Hindlimb muscle (tissue), 1 donor: ENCODE measurements at places on chromosomes 6 and 20.

DNA sequence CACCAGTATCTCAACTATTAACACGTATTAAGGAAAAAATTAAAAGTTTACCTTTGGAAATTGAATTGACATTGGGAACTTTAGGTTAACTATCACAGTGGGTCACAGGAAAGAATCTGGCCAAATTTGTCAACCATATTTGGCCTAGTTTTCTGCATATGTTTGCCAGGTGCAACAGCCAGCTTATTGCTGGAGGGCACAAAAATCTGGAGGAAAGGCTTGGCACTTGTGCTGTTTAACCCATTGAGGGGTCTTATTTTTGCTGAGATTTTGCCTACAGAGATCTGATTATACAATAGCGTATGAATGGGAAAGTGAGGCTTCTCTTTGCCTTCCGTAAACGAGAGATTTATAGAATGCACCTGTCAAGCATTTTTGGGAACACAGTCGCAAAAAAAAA, 190.4 kb downstream of the PRL start:
- DNase-seq, result no peak

- no peak for DNase-seq
Observed at GRCh38 chr6:148769304-148769968, 22.6 kb downstream of the UST start.

DNA sequence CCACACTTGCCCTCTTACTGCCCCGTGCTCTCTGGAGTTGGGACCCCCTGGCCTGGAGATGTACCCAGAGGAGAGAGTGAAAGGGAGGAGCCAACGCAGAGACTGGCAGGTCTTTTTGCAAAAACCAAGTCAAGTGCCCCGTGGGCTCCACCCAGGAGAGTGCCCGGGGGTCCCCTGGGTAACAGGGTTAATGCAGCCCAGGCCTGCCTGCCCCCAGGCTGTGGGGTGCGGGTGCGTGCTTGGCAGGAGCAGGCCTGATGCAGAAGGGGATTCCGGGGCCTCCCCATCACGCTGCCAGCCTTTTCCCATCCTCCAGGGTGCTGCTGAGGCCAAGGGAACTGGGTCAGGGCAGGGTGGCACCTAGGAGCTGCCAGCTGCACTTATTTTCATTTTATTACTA, 184.4 kb downstream of the ERMARD start:
- no peak for DNase-seq

DNA sequence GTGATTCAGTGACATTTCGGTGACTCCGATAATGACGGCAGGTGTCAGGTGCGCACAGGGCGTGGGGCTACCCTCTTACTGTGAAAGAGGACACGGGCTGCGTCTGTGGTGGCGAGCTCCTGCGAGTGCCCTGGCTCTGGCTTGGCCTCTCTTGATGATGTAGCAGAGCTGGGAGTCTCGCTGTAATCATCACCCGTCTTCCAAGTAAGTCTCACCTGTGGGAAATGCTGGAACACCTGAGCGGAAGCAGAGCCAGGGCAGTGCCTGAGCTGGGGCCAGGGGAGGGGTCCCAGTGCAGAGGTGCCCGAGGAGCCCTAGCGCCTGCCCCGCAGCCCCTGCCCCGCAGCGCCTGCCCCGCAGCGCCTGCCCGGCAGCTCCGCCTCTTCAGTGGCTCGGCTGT, 4.8 kb downstream of the OSBPL2 start:
- no peak for DNase-seq

- peak; percentile 19 for DNase-seq
Observed at GRCh38 chr20:2402271-2402980, 21.7 kb downstream of the TGM6 start.

DNA sequence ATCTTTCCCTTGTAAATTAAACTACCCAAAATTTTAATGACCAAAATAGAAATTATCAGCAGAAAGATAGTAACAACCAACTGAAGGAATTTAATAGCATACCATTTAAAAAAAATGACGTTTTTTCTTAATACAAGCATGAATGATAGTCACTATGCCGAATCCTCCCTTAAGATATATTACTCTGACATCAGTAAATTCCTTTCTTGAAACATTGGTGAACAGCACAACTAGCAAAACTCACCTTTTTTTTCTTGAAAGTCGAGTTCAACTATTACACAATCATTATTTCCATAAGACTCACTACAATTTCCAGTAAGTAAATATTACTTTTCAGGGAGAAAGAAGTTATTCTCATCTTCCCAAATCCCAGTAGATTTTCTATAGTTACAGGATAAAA, 433.2 kb downstream of the GRIK2 start:
- DNase-seq, result no peak

DNA sequence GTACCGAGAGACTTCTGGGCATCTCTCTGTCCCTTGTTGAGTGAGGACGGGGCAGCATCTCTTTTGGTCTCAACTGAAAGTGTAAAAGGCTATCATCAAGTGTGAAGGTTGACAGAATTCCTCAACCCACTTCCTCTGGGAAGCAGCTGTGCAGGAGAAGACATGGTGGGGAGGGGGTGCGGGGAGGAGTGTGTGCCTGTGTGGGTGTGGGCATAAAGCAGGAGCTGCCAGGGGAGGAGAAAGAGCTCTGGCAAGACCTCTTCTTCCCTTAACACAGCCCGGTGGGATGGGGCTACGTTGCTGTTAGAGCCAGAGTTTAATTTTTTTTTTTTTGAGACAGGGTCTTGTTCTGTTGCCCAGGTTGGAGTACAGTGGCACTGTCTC, 31.8 kb downstream of the CPXM1 start:
- no peak for DNase-seq

DNA sequence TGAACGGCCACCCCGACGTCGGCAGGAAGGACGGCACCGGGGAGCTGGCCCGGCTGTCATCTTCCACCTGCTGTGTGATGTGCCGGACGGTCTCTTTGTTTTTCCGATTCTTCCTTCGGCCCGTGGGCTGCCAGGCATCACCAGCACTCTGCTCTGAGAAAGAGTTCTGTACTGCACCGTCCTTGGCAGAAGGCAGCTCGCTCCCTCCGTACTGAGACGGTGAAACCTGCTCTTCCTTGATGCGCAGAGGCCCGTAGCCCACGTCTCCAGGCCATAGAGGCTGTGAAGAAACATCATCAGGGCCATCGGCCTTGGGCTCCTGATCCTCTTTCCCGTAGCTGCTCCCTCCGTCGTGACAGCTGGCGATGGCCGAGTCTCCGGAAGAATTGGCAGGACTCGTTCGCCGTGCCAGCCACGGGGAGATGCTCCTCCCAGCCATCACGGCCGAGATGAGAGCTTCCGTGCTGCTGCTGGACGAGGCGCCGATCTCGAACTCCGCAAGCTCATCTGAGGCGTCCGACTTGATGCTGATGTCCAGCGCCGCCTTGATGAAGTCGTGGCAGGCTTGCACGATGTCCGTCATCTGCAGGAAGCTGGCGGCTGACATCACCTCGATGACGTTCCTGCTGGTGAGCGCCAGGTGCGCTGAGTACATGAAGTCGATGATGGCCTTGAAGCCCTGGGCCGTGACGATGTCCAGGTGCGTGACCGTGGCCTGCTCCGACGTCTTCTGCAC, 41.1 kb downstream of the ZBTB46 start:
- no peak for DNase-seq

- no peak for DNase-seq
Observed at GRCh38 chr20:41287327-41287726, 30.2 kb downstream of the ZHX3 start.

- no peak for DNase-seq
Observed at GRCh38 chr6:168664956-168665355, 224.0 kb downstream of the SMOC2 start.

GRCh38 chr6:88856566-88856965, 106.9 kb downstream of the RNGTT start:
- DNase-seq, result no peak

DNA sequence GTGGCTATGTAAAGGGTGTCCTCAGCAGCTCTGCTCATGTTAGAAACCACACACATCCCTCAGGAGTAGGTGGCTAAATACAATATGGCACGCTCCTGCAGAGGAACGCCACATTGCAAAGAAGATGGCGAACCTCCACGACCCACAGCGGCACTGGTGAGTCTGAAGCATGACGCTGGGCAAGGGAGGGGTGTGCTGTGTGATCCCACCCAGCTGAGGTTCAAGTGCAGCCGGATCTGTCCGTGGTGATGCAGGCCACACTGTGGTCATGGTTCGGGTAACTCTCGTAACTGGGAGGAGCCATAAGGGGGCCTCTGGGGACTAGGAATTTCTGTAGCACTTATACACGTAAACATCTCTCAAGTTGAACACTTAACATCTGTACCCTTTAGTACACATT, 23.4 kb upstream of the APMAP start:
- DNase-seq, result no peak

- DNase-seq, result no peak
Observed at GRCh38 chr6:142302421-142303175, 791 bp downstream of the ADGRG6 start.

- DNase-seq, result no peak
Observed at GRCh38 chr20:58685988-58686387, 6.6 kb upstream of the NPEPL1 start.

DNA sequence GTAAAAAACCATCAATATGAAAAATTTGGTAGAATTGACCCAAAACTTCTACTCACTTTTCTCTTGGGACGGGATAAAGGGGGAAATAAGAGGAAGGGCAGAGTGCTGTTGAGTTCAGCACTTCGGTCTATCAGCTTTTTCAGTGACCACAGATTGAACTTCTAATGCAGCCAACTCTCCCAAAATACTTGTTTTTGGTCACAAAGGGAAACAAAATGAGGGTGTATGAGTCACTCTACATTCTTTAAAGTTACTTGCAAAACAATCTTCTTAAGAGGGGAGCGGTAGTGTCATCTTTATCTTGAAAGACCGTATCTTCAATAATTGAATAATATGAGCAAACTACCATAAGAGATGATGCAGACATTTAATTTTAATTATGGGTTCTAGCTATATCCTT, 661.3 kb downstream of the CD109 start:
- DNase-seq, result no peak

GRCh38 chr6:36721369-36722140, 23.9 kb downstream of the RAB44 start:
- no peak for DNase-seq

GRCh38 chr20:34948030-34948429, 7.6 kb downstream of the GSS start:
- no peak for DNase-seq

- DNase-seq, result no peak
Observed at GRCh38 chr6:68575765-68576439, 59.2 kb upstream of the ADGRB3 start.

DNA sequence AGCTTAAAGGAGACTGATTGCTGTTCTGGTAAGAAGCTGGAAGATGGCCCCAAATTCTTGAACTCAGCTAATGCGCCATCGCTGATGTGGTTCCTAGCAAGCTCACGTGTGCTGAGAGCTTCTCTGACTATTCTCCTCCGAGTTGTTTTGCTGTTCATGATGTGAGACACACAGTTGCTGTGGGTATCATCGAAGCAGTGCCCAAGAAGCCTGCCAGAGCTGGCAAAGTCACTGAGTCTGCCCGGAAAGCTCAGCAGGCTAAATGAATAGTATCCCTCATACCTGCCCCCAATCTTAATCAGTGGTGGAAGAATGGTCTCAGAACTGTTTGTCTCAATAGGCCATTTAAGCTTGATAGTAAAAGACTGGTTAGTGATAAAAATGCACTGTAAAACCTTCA, 28.3 kb upstream of the BCLAF1 start:
- DNase-seq, result no peak

- peak; percentile 61 for DNase-seq
Observed at GRCh38 chr20:51417250-51418136, 125.0 kb downstream of the NFATC2 start.

DNA sequence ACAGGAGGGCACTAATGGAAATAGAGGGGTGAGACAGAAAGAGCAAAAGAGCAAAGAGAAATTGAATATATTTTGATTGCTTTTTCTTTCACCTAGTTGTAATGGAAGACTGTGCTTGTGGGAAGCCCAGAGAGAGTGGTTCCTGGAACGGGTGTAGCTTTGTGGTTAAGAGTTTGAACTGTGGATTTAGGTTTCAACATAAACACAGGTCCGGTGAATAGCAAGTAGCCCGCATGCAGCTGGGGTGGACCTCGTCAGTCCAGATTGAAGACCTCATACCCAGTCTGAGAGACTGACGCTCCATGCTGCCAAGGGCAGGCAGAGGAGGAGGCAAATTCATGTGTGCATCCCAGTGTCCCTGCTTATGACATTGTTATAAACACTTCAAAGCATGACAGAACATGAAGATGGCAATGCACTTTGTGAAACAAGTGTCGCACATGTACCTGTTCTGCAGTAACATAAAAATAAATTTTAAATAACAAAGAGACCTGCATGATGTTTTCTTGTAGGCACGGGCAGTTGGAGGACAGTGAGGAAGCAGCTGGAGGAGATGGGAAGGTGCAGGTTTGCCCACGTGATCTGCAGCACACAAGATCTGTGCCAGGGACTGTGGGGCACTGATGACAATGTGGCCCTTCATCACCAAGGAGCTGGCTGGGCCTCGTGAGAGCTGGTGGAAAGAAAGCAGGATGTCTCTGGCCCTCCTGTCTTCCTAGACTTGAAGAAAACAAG, 220.5 kb upstream of the SSTR4 start:
- no peak for DNase-seq

GRCh38 chr20:55354720-55355119, 650.6 kb downstream of the CBLN4 start:
- no peak for DNase-seq

DNA sequence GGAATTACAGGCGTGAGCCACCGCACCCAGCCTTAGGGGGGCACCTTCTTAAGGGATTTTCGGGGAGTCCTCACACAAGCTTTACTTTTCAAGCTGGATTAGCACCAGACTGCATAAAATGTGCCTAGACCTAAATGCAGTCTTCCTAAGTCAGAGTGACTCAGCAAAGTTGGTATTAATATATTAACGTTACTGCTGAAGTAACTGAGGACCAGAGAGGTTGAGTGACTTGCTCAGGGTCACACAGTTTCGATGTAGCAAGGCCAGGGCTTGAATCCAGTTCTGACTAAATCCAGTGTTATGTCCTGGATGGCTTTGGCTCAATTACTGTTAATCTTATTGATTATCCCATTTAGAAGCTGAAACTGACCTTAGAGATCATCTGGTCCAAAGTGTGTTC, 13.4 kb downstream of the EDEM2 start:
- no peak for DNase-seq

GRCh38 chr6:168194732-168195567, 115.9 kb upstream of the FRMD1 start:
- DNase-seq, result no peak

GRCh38 chr6:156778454-156779205, 1.5 kb downstream of the ARID1B start:
- DNase-seq, result peak; percentile 51

- DNase-seq, result no peak
Observed at GRCh38 chr6:33577106-33577535, 3.0 kb downstream of the BAK1 start.

- DNase-seq, result no peak
Observed at GRCh38 chr6:154508573-154509375, 1.7 kb downstream of the CNKSR3 start.

GRCh38 chr6:40276141-40276540, 311.0 kb downstream of the LRFN2 start:
- DNase-seq, result no peak

- DNase-seq, result no peak
Observed at GRCh38 chr6:27542485-27542884, 69.6 kb upstream of the ZNF184 start.

- peak; percentile 15 for DNase-seq
Observed at GRCh38 chr20:20593447-20594170, 118.8 kb downstream of the RALGAPA2 start.

- DNase-seq, result no peak
Observed at GRCh38 chr6:148501178-148501590, 158.5 kb downstream of the SASH1 start.

- peak; percentile 74 for DNase-seq
Observed at GRCh38 chr6:3748208-3749066, 3.1 kb downstream of the PXDC1 start.

GRCh38 chr20:22312744-22313346, 271.5 kb downstream of the FOXA2 start:
- DNase-seq, result peak; percentile 54

- no peak for DNase-seq
Observed at GRCh38 chr6:170238741-170239565, 51.9 kb downstream of the DLL1 start.
